ENCODE measurements at places on chromosomes 7 and 10.

- no peak for DNase-seq
These were observed 112.8 kb upstream of the CARD11 start for GRCh38 chr7:3156508-3156907.

DNA sequence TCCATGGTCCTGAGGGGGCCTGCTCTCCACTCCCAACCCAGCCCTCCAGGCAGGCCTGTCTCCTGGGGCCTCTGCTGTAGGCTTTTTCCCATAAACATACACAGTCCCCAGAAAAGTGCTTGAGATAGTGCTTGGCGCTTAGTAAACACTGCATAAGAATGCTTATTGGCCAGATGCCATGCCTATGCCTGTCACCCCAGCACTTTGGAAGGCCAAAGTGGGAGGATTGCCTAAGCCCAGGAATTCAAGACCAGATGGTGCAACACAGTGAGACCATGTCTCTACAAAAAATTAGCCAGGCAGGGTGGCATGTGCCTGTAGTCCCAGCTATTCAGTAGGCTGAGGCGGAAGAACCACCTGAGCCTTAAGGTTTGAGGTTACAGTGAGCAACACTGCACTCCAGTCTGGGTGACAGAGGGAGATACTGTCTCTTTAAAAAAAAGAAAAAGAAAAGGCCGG, 24.6 kb upstream of the ASL start:
- peak; percentile 92 for DNase-seq

DNA sequence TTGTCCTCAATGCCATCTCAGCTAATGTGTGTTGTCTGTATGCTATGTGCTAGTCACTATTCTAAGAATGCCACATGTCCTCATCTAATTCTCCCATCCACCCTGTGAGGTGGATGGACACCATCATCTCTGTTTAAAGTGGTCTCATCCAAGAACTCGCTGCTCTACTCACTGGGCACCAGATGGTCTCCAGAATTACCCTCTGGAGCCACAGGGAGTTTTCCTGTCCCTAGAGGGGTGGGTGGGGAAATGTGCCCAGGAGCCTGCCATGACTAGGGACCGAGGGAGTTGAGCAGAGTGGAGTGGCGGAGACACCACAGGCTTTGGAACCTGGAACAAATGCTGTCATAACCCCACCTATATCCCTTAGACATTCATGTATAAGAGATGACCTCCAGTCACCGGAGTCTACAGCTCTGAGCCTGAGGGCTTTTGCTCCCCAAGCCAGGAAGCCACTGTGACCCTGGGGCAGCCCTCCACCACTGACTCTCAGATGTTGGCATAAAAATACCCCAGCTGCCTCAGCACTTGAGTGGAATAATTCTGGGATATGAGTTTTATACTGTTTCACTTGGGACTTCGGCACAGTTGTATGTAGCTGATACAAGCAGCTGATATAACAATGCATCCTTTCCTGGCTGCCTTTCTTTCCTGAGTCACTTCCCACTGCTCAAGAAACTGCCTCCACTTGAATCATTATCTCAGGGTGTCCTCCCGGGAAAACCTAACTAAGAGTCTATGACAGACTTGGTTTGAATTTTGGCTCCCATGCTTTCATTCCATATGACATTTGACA, 61.5 kb upstream of the RAPGEF5 start:
- DNase-seq = peak; percentile 43

- no peak for DNase-seq
These were observed 168.3 kb downstream of the MYOF start for GRCh38 chr10:93313798-93314197.

DNA sequence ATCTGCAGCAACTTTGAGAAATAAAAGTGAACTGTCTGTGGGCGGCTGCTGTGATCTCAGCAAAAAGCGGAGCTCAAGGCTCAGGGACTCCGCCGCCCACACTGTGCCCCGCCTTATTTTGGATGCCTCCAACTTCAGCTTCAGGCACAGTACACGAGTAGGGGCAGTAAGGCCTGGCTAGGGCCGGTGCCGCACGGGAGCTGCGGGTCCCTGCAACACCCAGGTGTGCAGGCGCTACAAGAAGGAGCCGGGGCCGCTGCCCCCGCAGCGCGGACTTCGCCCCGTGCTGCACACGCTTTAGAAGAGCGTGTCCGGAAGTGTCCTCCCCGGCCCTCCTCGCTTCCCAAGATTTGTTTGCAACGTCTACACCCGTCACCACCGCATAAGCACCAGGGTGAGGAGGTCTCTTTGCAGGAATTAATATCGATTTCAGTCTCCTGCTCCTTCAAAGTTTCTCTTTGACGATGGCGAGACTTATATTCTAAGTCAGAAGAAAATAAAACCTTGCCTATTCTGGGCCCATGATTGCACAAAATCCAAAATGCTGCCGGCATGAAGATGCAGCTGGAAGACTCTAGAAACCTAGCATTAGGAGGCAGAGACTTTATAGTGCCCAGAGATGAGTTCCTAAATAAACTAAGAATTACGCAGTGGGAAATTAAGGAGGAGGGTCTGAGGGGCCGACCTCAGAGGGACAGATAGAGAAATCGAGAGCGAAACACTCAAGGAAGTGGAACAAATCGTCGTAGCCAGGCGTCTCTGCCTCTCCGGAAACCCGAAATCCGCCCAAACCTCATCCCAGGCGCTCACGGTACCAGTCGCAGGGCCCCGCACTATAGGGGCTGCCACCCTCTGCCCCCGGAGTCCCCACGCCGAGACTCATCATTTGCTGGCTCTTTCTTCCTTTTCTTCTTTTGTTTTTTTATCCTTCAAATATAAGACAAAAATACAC, 6.4 kb downstream of the VAX1 start:
- DNase-seq = no peak

DNA sequence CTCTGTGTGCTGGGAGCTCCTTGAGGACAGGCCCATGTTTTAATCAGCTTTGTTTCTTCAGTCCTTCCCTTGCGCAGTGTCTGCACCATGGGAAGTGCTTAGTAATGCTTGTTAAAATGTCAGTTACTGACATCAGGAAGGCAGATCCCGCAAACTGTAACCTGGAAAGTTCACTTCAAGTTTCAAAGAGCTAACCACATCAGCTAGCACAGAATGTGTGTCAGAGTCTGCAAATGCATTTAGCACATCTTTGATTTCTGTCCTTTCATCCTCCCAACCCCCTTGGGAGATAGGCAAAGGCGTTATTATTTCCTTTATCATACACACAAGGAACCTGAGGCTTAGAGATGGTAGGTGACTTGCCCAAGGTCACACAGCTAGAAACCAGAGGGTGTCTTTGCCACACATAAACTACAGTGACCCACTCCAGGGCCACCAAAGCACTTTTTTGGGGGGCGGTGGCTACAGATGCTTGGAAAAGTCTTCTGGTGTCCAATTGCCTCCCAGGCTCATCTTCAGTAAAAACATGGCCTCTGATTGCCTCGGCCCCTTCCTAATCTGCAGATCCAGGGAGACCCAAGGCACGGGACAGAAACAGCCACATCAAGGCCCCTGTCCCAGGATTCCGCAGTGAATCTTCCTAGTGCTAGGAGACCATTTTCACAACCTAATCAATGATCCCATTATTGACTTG, 116.2 kb upstream of the GPR26 start:
- DNase-seq = no peak

- DNase-seq = no peak
These were observed 44.7 kb downstream of the RHOBTB1 start for GRCh38 chr10:60899266-60899665.

- no peak for DNase-seq
These were observed 17.1 kb downstream of the ZMIZ2 start for GRCh38 chr7:44765579-44766415.

DNA sequence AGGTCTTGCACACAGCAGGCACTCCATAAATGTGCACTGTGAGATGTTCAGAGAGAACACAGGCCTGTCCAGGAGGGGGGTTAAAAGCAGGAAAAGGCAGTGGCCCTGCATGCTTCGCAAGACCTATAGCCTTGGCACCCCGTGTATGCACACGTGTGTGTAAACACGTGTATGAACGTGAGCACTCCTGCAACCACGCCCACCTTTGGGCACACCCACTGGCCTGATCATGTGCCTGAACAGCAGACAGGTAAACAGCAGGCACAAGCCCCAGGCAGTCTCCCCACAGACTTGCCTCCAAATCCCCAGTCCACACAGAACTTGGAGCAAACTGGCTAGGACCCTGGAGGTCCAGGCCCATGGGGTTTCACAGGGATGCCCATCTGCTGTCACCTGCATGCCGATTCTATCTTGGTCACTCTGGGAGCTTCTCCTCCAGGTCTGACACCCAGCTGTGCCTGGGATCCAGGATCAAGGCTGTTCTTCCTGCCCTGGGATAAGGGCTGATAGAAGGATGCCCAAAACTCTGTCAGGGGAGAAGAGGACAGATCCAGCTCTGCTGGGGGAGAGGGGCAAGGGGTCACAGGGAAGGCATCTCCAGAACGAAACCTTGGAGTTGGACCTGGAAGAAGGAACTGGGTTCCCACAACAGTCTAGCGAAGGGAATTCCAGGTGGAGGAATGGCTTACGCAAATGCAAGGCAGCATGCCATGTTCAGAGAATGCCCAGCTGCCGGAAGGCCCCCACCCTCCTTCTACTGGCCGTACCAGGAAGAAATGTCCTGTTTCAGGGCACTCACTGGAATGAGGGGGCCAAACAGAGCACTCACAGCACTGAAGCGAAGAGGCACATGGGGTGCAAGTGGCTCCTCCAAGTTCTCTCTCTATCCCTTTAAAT, 14.3 kb upstream of the ZMIZ1 start:
- DNase-seq = no peak

GRCh38 chr10:22058201-22058600, 54.7 kb upstream of the DNAJC1 start:
- no peak for DNase-seq

GRCh38 chr7:73828107-73828803, 2.5 kb upstream of the CLDN4 start:
- peak; percentile 86 for DNase-seq

DNA sequence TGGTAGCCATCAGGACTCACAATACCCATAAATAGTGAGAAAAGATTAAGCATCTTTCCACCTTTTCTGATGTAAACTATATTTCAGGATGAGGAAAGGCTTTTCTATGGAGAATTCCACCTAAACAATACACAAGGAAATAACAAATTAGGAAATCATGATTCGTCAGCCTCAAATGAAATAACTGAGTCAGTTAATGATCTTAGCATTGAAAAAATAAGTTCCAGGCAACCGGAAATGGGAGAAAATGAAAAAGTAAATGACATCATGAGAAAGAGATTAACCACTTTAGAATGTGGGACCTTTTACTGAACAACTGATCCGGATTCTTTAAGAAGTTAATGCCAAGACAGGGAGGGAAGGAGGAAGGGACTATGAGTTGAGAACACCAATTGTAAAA, 742.3 kb downstream of the TNS3 start:
- DNase-seq = no peak

GRCh38 chr10:60611291-60611747, 167.0 kb upstream of the CDK1 start:
- no peak for DNase-seq
